ENCODE measurements at places on chromosomes 2 and 18.

- DNase-seq: peak; percentile 94
These were observed 273.0 kb upstream of the ID2 start for GRCh38 chr2:8408560-8409460.

- no peak for DNase-seq
These were observed 1088.8 kb downstream of the RPIA start for GRCh38 chr2:89780318-89780717.

- no peak for DNase-seq
These were observed 300.9 kb upstream of the LRRTM4 start for GRCh38 chr2:77823028-77823427.

DNA sequence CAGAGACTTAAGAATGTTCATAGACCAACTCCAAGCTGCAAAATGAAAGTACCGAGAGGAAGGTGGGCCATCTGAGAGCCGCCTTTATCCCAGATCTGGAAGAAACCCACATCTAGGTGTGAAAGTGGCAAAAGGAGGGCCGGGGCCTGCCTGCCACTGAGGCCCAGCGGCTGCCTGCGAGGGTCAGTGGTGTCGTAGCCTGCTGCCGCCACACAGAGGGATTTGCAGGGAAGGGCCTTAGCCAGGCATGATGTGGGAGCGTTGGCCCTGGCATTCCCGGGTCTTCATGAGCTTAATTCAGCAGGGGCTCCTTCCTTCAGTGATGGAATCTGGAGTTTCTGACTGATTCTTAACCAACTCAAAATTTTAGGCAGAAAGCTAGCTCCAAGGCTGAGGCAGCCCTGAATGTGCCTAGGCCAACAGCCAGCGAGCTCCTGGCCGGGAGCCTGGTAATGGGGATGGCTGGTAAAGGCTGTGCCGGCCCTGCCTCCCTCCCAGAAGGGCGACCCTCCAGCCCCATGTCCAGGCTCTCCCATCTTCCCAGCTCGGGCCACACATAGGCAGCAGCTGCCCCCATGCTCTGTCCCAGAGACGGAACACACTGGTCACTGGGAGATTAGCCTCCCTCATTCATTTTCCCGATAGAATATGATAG is 230.1 kb downstream of the AGAP1 start:
- DNase-seq: no peak

GRCh38 chr2:112516801-112517200 is 25.5 kb upstream of the POLR1B start:
- DNase-seq: no peak

DNA sequence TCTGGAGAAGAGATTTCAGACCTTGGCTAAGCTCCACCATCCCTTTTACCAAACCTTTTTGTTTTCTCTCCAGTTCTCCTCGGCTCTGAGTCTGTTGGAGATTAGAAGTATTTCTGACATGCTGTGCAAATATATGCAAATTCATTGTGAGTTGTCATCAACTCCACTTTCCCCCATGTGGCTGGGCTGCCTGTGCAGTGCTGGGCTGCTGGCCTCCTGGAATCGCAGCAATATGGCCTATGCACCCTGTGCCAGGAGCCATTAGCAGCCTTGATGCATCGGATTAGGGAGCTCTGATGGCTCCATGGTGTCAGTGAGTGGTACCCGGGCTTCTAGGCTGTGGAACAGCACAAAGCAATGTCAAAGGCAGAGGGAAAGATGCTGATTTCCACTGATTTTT is 80.0 kb downstream of the GPR39 start:
- DNase-seq: no peak

DNA sequence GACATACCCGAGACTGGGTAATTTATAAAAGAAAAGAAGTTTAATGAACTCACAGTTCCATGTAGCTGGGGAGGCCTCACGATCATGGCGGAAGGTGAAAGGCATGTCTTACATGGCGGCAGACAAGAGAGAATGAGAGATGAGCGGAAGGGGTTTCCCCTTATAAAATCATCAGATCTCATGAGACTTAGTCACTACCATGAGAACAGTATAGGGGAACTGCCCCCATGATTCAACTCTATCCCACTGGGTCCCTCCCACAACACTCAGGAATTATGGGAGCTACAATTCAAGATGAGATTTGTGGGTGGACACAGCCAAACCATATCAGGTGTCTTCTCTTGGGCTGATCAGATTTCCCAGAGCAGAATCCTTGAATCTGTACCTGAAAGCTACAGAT is 617.3 kb upstream of the ID2 start:
- peak; percentile 40 for DNase-seq

GRCh38 chr2:99862566-99862965 is 279.8 kb downstream of the AFF3 start:
- DNase-seq: peak; percentile 27

DNA sequence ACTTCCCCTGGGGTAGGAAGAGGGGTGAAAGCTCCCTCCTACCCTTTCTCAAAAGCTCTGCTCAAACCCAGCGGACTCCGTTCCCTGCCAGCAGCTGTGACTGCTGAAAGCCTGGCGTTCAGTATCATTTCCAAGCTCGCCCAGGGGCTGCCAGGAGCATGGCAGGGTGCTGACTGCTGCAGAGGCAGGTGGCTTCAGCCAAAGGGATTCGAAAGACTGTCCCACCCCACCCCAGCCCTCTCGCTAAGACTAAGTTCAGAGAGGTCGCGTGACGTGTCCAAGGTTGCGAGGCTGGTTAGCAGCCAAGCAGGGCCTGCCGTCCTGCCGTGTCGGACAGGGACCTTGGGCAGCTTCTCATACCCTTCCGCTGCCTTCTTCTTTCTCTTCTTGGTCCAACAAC is 72.3 kb upstream of the RAB12 start:
- DNase-seq: no peak

DNA sequence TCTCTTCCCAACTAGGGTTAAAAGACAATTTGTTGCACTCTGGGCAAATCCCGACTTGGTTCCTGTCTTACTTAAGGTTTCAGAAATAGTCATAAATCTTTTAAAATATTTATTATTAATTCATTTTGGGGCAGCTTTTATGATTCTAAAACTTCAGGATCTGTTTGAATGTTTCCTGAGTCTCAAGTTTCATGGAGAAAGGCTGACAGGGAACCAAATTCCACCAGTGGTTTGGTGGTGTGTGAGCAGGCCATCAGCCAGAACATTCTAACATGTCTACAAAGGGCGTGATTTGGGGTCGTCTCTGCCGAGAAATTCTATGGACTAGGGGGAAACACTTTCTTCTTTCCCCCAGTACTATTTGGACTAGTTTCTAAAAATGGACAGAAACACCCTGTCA is 366.4 kb downstream of the ZNF521 start:
- no peak for DNase-seq

GRCh38 chr18:9946831-9947230 is 33.0 kb downstream of the VAPA start:
- no peak for DNase-seq

- DNase-seq: no peak
These were observed 973.7 kb upstream of the POU3F3 start for GRCh38 chr2:103880081-103880834.

GRCh38 chr18:11946756-11947155 is 34.6 kb upstream of the IMPA2 start:
- DNase-seq: peak; percentile 6

DNA sequence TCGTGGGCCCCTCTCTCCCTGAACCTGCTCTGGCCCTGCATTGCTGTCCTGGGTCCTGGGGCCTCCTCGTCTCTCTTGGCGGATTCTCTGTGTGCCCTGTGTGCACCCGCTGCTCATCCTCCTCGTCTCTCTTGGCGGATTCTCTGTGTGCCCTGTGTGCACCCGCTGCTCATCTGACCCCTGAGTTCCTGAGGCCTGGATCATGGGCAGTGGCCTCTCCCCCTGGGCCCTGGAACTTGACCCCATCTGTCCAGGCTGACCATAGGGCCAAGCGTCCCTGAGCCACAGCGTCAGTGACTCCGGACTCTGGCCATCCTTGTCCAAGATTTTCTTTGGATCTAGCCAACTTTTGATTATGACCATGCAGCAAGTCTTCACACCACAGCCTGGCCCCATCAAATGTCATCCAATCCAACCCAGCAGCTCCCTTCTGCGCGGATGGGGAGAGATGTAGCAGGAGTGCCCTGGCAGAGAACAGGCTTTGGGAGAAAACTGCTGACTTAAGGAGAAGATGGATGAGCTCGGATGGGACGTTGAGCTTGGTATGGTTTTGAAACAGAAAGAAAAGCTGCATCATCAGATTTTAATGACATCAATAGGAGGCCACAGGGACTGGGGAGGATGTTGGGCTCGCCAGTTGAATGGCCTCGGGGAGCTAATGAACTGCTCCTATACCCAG is 455.1 kb upstream of the HS6ST1 start:
- no peak for DNase-seq

- DNase-seq: no peak
These were observed 277.5 kb upstream of the DDX18 start for GRCh38 chr2:117537032-117537431.

GRCh38 chr2:167990062-167990461 is 257.3 kb downstream of the STK39 start:
- DNase-seq: no peak

DNA sequence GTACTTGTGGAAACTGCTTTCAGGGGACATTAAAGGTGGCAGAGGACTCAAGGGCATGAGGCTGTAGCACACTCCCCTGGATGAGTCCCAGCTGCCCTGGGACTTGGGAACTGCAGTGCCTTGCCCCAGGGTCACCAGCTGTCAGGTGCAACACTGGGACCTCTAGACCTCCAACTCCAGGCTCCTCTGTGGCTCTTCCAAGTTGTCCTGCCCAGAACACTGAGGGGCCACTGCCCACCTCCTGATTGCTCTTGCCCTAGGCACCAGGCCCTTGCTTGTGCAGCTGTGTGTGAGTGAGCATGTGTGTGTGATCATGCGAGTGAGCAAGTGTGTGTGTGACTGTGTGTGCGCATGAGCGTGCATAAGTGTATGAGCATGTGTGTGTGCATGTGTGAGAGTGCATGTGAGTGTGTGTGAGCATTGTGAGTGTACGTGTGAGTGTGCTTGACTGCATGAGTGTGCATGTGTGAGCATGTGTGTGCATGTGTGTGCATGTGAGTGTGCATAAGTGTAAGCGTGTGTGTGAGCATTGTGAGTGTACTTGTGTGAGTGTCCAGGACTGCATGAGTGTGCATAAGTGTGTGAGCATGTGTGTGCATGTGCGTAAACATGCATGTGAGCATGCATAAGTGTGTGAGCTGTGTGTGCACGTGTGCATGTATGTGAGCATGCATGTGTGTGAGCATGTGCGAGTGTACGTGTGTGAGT is 301.5 kb downstream of the NDUFA10 start:
- DNase-seq: no peak

DNA sequence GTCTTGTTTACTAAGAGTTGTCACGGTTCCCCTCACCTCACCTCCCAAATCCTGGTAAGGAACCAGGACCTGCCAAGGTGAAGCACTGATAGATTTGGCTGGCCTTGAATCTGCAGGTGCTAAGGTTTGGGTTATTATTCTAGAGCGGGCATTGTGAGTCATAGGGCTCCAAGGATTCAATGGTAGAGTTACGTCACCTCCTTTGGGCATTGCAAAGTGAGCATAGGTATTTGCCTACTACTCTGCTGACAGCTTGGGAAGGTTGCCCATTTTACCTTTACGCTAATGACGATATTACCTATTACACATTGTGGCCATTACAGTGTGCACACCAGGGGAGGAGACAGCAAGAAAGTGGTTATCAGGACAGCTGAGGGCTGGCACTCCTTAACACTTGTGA is 59.3 kb downstream of the SETBP1 start:
- no peak for DNase-seq

- no peak for DNase-seq
These were observed 626.2 kb upstream of the CDH7 start for GRCh38 chr18:65124633-65125032.

DNA sequence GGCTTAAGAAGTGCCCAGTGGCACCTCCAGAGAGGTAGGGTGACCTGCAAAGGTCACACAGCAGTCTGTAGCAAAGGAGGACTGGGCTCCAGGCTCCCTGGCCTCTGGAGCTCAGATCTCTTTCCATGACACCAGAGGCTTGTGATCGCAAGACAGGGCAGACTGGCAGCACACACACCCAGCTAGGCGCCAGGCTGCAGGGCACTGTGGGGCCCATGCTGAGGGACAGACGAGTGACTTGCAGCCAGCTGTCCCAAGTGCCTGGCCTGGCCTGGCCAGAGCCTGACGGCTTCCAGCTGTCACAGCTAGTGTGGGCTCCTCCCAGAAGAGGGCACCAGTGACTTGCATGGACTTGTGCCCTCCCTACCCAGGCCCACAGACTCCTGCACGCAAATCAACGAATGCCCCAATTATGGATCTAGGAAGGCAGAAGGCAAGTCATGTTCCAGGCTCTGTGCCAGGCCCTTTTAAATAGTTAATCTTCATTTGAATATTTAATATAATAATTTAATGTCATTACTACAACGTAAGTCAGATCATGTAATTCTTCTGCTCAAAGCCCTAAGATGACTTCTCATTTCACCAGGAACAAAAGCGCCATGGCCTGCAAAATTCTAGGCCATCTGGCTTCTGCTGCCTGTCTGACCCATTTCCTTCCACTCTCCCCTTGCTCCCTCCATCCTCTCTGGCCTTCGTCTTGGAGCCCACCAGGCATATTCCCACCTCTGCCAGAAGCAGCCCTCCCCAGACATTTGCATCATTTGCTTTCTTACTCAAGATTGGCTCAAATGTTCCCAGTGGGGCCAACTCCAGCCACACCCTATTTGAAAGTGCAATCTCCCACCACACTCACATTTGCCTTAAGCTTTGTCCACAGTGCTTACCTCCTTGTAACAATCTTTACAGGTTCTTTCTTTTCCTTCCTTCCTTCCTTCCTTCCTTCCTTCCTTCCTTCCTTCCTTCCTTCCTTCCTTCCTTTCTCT is 3.7 kb upstream of the SPEG start:
- DNase-seq: no peak

GRCh38 chr2:240820607-240821428 is 799 bp upstream of the KIF1A start:
- DNase-seq: no peak

- no peak for DNase-seq
These were observed 486.4 kb upstream of the SPRED2 start for GRCh38 chr2:65918760-65919187.

DNA sequence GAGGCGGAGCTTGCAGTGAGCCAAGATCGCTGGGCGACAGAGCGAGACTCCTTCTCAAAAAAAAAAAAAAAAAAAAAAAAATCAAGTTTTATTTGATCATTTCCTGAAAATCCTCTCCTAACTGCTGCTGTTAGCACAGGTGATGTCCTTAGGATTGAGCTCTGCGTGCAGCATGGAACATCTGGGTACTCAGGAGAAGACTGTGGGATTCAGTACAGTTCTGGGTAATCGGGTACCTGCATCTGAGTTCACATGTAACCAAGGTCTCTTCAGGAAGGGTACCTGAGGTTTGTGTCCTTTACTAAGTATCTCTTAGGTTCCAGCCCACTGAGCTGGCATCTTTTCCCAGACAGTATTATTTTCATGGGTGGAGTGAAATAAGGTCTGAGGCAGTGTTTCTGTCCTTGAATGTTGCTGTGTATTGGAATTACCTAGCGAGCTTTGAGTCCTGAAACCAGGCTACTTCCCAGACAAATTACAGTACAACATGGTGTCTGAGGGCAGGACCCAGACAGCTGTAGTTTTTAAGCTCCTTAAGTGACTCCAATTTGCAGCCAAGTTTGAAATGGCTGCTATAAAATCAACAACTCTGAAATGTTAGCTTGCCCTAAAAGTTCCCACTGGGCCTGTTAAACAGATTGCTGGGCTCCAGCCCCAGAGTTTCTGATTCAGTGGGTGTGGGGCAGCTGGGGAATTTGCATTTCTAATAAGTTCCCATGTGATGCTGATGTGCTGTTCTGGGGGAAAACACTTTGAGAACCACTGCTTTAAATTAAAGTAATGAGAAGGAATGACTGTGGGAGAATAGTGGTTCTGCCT is 120.5 kb downstream of the PMAIP1 start:
- DNase-seq: no peak
